ENCODE measurements at places on chromosomes 1 and 21.

- no peak for DNase-seq
Observed at GRCh38 chr1:3393024-3393986, 61.2 kb upstream of the ARHGEF16 start.

DNA sequence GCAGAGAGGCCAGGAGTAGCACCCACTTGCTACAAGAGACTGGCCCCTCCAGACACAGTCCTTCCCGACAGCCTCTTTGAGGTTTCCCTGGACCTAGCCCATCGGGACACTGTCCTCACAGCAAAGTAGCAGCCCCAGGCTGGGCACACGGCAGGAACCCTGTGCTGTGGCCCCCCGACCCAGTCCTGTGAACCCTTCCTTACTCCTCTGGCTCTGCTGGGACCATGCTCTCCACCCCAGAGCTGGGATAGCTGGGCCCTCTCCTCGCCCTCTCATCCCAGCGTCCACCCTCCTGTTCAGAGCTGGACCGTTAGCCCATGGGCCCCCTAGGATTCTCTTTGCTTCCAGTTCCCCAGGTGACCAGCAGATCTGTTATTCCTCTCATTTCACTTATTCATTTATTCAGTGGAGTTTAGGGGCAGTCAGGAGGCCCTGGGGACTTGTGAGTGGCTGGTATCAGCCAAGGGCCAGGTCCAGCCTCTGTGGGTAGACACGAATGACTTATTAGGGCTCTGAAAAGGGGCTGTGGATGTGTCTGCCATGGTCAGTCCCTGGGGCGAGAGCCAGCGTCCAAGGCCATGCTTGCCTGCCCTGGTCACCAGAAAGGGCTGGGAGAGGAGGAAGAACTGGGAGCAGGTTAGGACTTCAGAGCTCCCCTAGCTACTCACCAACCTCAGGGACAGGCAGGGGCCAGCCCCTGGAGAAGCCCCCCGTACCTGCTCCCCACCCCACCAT is 117.6 kb upstream of the RUNX3 start:
- no peak for DNase-seq

GRCh38 chr1:12183095-12183794 is 16.5 kb downstream of the TNFRSF1B start:
- DNase-seq: no peak

DNA sequence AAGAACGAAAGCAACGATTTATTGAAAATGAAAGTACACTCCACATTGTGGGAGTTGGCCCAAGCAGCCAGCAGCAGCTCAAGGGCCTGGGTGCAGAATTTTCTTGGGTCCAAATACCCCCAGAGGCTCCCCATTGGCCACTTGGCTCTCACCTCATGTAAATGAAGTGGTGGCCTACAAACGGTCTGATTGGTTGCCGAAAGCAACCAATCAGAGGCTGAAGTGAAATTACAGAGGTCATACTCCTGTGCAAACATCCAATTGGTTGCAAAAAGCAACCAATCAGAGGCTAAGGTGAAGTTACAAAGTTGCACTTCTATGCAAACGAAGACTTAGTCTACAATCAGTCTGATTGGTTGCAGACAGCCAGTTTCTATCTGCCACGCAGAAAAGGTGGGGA is 31.9 kb downstream of the FAM163A start:
- no peak for DNase-seq

GRCh38 chr1:158666037-158666436 is 20.5 kb downstream of the SPTA1 start:
- no peak for DNase-seq

GRCh38 chr1:30371179-30371788 is 352.1 kb downstream of the MATN1 start:
- no peak for DNase-seq

DNA sequence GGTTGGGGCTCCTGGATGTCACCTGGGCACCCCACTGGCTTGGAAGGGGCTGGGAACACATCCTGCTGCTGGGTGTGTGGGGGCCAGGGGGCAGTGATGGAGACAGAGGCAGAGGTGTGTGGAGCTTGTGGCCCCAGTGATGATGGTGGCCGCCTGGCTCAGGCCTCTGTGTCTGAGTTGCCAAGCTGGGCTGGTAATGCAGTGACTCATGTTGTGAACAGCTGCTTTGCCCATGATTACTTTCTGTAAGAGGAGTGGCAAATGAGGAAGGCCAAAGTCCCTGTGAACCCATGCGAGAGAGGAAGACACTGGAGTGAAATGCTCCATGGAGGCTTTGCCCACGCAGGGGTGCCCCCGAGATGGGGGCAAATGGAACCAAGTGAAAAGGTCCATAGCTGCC is 86.8 kb downstream of the KCNJ6 start:
- DNase-seq: no peak

DNA sequence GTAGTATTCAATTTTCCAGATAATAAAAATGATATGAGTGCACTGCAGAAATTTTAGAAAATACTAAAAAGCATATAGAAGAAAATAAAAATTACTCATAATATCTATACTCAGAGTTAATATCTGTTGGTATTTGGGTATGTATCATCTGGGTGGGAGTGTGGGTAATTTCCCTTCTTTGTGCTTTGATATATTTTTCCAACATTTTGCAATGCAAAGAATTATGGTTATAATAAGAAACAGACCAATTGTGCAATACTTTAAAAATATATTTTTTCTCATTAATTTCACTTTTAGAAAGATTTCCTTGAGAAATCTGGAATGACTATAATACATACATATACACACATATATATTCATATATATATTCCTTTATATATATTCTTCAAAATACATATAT is 665.7 kb downstream of the ADGRL2 start:
- no peak for DNase-seq

- DNase-seq: no peak
Observed at GRCh38 chr1:145901312-145902021, 8.4 kb downstream of the ITGA10 start.

DNA sequence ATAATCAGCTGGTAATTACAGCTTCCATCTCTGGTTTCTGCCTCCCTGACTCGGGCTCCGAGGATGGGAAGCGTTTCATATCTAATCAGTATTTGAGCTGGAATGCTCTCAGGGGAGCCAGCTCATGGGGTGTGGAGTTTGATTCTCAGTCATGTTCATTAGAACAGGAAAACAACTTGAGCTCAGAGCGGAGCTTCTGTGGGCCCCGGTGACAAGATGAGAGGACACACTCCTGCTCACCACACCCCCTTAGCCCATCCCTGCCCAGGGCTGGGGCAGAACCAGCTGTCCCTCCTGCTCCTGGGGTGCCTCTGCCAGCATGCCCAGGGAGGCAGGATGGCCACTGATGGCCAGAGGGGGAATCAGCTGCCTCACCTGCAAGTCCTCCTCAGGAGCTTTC is 726.0 kb downstream of the PTPRU start:
- no peak for DNase-seq

All from activated CD8-positive, alpha-beta memory T cell treated with anti-CD3 and anti-CD28 coated beads for 48 hours (primary cell).